Activated naive CD8-positive, alpha-beta T cell treated with anti-CD3 and anti-CD28 coated beads for 36 hours (primary cell): ENCODE measurements at places on chromosomes 5 and 9.
A peak's percentile ranks its signal among the peaks of the same experiment; 100 is the strongest.

DNA sequence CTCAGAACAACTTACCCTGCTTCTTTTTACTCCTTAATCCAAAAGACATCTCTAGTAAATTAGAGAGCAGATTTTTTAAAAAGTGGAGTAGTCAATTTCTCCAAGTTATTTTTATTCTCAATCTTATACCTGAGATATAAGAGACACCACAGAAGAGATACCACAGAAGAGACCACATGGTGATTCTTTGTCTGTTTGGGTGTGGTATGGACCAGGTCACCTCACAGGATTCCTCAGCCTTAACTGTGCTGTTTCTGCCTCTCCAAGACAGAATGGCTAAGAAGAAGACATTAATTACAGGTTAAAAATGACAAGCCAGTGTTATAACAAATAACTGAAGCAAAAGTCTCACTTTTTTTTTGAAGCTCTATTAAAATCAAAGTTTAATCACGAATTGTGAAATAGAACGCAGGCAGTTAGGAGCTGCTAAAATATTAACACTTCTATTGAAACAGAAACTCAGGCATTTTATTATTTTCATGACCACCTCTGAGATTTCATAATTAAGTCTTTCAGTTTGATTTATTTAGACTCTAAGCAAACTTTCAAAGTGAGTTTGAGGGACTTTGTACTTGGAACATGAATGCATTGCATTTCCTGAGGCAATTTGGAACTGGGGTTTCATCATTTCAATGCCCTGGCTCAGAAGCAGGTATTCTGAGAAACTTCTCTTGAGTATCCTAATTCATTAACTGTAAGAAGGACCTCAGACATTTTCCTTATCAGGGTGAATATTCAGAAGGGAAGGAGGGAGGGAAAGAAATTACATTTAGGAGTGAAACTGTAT lies 280.7 kb downstream of the KCTD16 start:
- DNase-seq = no peak

DNA sequence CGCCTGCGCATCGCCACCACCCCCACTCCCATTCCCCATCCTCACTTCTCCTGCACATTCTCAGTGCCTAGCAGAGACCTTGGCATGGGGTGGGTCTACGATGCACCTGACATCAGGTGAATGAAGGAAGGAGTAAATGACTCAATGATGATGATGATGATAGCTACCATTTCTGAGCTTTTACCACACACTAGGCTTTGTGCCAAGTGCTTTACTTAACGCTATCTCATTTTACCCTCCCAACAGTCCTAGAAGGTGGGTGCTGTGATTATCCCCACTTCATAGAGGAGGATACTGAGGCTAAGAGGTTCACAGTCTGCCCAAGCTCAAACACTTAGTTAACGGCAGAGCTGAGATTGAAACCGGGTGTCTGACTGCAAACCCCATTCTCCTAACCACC lies 27.1 kb downstream of the CAMK2A start:
- no peak for DNase-seq

DNA sequence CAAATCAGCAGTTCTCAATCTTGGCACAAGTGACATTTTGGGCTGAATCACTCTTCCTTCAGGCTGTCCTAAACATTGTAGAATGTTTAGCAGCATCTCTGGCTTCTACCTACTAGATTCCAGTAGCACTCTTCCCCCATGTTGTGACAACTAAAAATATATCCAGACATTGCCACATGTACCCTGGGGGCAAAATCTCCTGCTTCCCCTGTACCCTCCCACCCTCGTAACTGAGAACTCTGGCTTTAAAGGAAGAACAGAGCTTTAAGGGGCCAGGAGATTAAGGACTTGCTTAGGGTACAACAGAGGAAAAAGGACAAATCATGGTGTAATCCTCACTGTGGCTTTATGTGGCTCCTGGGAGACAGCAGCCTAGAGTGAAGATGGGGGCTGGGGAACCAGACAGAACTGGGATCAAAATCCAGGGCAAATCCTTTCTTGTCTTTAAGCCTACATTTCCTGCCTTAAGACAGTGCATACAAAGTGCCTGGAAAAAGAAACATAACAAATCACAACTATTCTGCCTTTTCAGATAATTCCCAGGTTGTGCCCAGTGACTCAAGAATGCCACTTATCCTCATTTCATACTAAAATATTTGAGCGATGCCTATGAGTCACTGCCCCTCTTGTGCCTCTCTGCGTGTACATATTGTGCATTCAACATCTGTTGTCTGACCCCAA lies 109.3 kb downstream of the DAPK1 start:
- no peak for DNase-seq

DNA sequence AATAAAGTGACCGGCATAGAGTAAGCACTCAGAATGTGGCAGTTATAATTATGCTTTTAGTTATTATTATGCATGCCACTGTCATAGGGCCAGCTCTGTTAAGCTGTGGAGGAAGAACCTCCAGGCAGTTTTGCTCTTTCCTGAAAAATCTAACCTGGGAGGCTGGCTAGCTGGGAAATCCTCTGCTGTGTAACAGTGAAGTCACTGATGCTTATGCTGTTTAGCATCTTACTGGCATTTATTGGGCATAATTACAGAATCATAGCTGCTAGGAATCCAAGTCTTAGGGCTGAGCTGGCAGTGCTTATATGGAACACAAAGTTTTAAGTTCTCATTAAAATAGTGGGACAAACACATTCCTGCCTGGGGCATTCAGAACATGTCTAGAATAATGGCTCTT lies 5.5 kb upstream of the GSN start:
- no peak for DNase-seq

- DNase-seq = no peak
Measured at GRCh38 chr5:135222171-135222681, 176.8 kb downstream of the MACROH2A1 start.

GRCh38 chr5:29811914-29812679 lies 1381.4 kb upstream of the CDH6 start:
- no peak for DNase-seq

DNA sequence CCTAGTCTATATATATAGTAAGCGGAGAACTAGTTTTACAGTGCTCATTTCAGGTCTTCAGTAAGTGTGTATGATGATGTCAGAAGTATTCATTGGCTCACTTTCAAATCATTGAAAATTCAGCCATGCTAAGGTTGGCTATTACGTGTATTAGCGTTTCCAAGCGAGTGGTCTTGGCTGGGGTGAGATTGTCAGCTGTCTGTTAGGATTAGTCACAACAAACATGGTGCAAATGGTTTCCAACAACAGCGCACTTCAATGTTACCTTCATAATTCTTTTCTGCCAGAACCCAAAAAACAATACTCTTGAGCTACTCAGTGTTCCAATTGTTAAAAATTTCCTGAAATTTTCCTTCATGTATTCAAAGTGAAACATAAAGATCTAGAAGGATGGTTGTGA lies 283.0 kb downstream of the AOPEP start:
- no peak for DNase-seq

DNA sequence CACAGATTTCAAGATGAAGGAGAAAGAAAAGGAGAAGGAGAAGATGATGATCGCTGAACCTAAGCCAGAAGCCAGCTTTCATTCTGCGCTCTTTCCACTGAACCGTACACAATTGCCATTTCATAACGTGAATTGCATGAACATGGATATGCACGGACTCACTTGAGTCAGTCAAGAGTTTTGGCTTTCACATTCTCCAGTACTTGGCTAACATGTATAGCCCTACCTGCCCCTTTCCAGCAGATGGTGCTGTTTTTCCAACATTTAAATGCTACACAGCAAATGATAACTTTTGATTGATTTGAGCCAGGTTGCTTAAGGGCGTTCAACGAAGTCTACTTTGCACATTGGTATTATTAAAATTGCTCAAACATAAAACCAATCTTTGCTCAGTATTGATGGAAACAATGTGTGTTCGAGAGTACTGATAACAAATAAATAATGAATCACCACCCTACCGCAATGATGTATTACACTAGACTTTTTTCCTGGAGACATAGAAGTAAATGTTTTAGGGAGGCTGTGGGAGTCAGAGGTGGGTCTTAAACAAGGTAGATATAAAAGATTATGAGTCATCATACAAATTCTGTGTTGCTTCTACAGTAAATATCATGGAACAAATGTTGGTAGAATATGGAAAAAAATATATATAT lies 196.4 kb downstream of the TRPM3 start:
- DNase-seq = peak; percentile 1

GRCh38 chr5:176692839-176693476 lies 45.7 kb downstream of the TSPAN17 start:
- DNase-seq = no peak
